ENCODE measurements at places on chromosomes 11 and 22.
A peak's percentile ranks its signal among the peaks of the same experiment; 100 is the strongest.

DNA sequence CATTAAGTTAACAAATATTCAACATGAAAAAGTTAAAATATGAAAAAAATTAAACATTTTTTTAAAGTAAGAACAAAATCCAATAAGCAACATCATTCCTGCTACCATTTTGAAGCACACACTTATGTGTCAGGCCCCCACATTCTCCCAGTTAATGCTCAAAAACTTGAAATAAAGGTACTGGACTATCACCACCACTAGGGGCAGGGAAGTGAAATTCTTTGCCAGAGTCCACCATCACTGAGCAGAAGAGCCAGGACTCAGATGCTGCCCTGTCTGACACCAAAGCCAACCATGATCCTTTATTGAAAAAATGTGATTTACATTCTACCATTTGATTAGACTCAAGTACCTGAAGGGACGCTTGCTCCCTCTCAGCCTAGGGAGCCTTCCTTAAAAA is 39.1 kb downstream of the PITPNB start:
- no peak for DNase-seq

DNA sequence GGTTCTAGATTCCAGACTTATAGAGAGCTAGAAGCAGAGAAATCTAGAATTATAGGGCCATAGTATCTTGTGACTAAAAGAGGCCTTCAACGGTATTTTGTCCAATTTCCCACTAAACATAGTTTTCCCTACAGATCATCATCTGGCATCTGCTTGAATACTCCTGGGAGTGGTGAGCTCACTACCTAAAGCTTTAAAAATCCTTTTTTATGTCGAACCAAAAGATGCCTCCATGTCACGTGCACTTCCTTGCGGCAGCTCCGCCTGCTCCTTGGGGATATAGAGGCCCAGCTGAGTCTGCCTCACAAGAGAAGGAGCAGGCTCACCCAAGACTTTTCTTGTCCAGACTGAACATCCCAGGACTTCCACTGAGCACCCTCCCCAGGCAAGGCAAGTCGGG is 4.3 kb upstream of the MB start:
- DNase-seq, result no peak

DNA sequence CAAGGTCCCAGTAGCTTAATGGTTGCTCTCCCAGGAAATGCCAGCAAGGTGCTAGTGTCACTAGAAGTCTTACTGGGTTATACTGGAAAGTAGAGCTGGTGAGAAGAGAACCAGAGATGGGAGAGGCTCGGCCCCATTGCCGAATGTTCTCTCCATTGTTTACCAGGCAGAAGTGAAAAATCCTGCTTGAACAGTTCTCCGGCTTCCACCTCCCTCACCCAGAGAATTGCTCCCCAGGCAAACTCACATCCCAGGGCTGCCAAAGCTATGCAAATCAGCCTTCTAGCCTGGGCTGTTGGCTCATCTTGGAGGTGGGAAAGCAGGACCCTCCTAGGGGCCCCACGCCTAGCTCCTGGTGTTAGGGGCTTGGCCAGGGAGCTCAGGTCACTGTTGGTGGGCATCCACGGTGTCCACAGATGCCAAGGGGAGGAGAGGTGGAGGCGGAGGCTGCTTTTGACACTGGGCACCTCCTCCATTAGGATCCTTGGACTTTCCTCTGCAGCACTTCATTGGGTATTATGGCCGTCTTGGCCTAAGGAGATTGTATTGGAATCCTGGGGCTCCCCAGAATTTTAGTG is 20.1 kb downstream of the POU2F3 start:
- no peak for DNase-seq

DNA sequence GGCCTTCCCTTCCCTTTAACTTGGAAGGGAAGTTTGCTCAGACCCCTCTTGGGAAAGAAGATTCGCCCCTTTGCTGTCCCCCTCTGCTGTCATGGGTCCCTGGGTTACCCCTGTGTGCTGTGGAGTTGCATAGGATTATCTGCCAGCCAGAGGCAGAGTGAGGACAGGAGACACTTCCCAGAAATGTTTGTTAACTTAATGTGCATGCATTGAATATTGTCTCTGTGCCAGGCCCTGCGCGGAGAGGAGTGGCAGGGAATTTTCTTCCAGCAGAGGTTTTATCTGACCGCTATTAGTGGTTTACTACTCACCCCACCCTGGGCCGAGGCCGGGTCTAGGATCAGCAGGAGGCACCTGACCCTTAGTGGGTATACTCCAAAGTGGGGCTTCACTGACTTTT is 894.8 kb downstream of the TBC1D22A start:
- no peak for DNase-seq

DNA sequence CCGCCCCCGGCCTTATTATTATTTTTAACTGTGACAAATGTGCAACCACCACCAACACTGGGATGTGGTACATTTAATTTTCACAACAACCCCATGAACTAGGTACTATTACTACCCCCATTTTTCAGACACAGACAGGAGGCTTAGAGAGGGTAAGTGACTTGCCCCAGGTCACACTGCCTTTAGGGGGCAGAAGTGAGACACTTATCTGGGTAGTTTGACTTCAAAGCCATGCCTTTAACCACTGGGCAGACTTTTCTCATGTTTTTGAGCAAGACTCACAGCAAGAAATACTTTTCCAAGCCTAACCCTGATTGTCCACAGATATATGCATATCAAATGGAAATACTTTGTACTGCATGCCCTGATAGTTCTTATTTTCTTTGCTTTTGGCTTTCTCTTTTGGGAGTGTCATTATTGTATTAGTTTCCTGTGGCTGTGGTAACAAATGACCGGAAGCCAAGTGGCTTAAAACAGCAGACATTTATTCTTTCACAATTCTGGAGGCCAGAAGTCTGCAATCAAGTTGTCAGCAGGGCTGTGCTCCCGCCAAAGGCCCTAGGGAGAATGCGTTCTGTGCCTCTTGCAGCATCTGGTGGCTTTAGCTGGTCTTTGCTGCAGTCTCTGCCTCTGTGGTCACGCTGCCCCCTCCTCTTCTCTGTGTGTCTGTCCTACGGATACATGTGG is 110.8 kb downstream of the GRIK4 start:
- no peak for DNase-seq

GRCh38 chr11:128894286-128894681 is 3.1 kb downstream of the KCNJ5 start:
- no peak for DNase-seq

DNA sequence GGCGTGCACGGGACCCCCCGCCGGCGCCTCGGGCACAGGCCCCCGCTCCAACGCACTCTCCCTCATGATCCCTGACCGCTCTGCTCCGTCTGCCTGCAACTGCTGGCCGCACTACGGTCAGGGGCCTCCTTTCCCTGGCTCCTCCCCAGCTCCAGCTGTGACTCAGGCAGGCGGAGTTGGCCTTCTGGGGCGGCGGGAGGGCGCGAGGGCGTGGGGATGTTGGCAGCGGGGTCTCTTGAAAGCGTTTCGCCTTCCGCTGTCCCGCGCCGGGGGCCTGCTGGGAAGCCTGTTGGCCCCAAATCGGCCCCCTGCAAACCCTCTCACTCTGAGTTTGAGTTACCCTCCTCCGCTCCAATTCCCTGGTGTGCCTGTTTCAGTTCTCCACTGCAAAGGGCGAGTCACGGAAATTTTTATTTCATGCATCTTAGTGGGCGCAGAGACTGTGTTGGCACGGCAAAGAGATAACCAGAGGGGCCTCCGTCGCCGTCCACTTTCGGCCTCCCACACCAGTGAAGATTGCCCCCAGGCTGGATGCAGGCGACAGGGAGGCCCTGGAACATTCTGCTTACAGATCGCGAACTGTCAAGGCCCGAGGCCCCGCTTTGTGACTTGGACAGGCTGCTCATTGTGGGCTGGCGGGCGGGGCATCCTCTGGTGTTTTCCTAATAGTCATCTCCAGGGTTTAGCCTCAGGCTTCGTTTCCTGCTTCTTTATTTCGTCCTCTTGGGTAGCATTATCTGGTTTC is at the start of gene CAVIN3:
CAVIN3 (minus strand) TSS at position 91 of the 745 bp plus-strand sequence; CDS start at position 66, 25 bp downstream.
- peak; percentile 55 for DNase-seq

- DNase-seq, result no peak
Observed at GRCh38 chr11:62413060-62413696, 5.7 kb upstream of the SCGB1A1 start.

DNA sequence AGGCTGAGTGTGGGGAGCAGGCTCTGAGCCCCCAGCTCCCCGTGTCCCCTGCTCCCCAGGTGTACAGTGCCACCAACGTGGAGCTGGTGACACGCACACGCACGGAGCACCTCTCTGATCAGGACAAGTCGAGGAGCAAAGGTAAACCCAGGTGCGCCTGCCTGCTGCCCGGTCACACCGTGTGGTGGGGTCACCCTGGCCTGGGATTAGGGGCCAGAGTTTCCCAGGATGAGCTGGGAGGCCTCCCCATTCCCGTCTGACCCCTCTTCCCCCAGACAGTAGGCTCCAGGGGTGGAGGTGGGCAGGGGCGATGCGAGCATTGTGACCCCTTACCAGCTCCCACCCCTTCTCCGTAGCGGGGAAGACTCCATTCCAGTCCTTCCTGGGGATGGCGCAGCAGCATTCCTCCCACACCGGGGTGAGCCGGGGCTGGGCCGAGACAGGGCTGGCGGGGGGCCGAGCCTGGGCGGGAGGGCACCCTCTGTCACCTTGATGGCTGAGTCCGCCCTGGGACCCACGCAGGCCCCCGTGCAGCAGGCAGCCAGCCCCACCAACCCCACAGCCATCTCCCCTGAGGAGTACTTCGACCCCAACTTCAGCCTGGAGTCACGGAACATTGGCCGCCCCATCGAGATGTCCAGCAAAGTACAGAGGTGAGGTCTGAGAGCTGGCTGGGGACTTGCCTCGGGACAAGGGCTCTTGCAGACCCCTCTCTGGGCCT is 3.7 kb upstream of the SSH3 start:
- DNase-seq, result no peak

- no peak for DNase-seq
Observed at GRCh38 chr11:13008625-13009475, at the start of gene RASSF10. Gene RASSF10, plus strand, starts transcription at chr11:13009316. Its CDS starts 261 bp downstream, at chr11:13009577.

GRCh38 chr11:118171269-118172062 is 5.0 kb downstream of the SCN2B start:
- no peak for DNase-seq

GRCh38 chr22:39933741-39934140 is 26.5 kb upstream of the TMA7B start:
- DNase-seq, result no peak

DNA sequence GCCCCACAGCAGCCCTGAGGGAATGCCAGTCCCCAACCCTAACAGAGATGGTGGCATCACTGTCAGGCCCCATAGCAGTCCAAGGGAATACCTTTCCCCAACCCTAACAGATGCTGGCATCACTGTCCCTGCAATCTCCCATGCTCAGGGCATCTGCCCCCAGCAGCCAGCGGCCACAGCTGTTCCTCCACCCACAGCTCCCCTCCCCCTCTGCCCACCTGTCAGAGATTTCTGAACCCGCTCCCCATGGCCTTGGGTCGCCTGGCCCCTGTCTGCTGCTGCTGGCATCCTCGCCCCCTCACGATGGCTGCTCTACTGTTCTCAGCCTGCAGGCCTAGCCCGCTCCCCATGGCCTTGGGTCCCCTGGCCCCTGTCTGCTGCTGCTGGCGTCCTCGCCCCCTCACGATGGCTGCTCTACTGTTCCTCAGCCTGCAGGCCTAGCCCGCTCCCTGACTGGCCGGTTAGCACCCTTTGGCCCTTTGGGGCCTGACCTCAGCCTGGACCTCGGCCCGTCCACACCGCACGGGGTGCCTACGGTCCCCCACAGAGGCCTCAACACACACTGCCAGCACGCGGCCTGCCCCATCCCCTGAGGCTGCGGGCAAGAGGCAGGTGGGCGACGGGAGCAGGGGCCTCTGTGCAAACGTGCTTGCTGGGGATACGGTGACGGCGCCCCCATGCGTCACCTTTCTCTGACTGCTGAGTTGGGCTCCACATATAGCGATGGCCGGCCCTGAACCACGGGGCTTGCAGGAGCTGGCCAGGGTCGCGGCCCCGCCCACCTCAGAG is 20.7 kb downstream of the CHID1 start:
- DNase-seq, result no peak

GRCh38 chr11:134413826-134414731 is 2.0 kb upstream of the B3GAT1 start:
- no peak for DNase-seq

DNA sequence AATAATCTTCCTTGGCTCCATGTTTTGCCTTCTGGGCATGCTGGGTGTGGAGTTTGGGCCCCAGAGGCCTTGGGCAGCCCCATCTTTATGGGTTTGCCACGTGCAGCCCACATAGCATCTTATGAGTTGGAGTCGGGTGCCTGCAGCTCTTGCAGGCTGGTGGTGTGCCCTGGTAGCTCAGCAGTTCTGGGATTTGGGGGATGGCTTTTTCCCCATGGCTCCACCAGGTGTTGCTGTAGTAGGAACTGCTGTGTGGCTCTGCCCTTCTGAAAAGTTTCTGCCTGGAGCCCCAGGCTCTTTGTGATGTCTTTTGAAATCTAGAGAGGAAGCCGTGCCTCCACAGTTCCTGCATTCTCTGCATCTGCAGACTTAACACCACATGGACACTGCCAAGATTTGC is 16.8 kb downstream of the EED start:
- no peak for DNase-seq

GRCh38 chr11:61587541-61587941 is 6.7 kb upstream of the SYT7 start:
- no peak for DNase-seq

Measured in GOT3 (cell line).